ENCODE measurements at places on chromosomes 4 and X.

DNA sequence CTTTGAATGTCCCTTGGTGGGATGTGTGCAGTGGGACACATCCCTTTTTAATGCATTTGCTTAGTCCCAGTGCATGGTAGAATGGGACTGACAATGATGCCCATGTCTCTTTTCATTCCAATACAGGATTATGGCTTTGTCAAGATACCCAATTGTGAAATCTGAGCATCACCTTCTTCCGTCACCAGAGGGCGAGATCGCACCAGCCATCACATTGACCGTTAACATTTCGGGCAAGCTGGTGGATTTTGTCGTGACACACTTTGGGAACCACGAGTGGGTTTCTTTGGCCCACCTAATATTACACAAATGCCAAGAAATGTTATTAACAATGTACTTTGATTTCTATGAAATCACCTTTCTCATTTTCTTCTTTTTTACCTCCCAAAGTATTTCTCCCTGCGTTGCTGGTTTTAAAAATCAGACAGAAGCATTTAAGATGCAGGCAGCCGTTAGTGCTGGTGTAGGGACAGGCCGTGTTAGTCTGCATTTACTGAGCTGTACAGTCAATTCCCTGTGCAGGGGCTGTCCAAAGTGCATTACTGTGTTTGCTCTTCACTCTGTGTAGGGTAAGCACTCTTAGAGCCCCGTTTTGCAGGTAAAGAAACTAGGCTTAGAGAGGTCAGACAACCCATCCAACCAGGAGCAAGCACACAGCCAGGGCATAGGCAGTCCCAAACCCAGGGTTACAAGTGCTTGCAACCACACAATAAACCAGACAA is 46.5 kb downstream of the CWH43 start:
- DNase-seq, result no peak

- DNase-seq, result no peak
These were observed 62.2 kb downstream of the ANXA3 start for GRCh38 chr4:78613522-78614321.

DNA sequence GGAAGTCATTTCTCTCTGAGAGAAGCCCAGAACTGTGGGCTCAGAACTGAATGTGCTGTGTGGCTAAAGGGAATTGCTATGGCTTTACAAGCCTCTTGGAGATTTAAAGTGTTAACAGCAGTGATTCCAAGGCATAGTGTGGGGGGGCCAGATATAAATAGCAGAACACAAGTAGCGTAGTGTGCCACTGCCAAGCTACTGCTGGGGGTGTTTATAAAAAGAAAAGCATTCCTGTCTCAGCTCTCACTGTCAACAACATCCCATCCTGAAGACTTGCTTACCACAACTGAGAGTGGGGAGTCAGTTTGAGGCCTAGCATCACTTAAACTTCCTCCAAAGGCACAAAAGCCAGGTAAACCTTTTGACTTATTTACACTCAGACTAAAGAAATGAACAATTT is at the start of gene ART3:
ART3 (plus strand) TSS at position 242 of the 400 bp plus-strand sequence. CDS start 1,181 bp downstream, outside the sequence.
- DNase-seq, result no peak

- DNase-seq, result no peak
These were observed 15.0 kb downstream of the NKX3-2 start for GRCh38 chr4:13529128-13529919.

Data from fibroblast of upper back skin (primary cell).